CD8-positive, alpha-beta memory T cell (primary cell): ENCODE measurements at places on chromosomes 1 and 21. TPM values are rescaled to one million over a fixed set of nuclear protein-coding genes. Genes with fewer than 3 reads are reported as not detected.

Gene FLAD1
- 76.3 TPM for total RNA-seq

Gene RPTN
- not detected for total RNA-seq

Gene C2CD4D
- total RNA-seq = 1.9 TPM

Gene FCRL1
- total RNA-seq = not detected

Gene BSND
- not detected for total RNA-seq

Gene LRRC39
- 0.53 TPM for total RNA-seq

Gene F13B
- not detected for total RNA-seq

Gene HCRTR1
- total RNA-seq = not detected

Gene COL24A1
- total RNA-seq = not detected

Gene SON
- total RNA-seq = 316 TPM
